Suppressor macrophage treated with lipopolysaccharide for 4 hours (primary cell): ENCODE measurements at places on chromosomes 5 and 9.

GRCh38 chr5:123455640-123456039, 32.4 kb upstream of the CEP120 start:
- peak; percentile 38 for DNase-seq

DNA sequence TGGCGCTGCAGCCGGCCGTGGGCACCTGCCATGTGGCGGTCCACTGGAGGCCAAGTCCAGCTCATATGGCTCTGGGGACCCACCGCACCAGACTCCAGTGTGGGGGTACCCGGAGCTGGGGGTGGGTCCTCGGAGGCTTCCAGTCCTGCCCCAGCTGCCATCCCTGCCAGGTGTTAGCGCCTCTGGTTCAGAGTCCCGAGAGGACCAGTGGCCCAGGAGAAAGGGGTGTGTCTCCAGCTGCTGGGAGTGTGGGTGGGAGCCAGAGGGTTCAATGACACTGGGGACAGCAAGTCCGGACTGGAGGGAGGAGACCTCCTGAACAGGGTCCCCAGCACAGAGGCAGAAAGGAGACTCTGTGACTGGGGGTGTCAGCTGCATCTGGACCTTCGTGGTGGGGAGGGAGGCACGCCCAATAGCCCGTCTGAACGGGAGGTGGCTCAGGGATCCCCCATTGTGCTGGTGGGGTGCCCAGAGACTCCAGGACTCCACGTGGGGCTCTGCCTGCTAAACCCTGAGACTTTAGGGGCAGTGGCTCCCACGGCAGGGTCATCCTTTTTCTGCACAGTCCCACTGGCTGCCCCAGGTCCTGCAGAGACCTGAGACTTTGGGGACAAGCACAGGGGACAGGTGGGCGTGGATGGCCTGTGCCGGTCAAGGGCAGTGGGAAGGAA, 2.4 kb upstream of the AHRR start:
- no peak for DNase-seq

- DNase-seq = peak; percentile 47
Observed at GRCh38 chr5:93583768-93584595, 960 bp downstream of the NR2F1 start.

DNA sequence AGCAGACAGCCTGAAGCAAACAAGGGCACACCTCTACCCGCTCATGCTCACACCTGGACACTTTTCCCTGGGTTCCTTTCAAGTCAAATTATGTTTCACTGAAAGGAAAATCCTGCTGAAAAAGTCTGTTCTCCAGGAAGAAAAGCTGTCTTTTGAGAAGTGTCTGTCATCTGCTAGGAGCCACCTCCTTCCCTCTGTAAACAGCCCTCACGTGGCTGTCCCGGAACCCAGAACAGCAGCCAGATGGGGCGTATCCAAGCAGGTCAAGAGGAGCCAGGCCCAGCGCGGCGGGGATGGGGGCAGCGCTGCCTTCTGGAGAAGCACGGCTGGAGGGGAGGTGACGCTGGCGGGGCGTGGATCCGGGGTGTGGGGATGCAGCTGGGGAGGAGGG, at the start of gene PNPLA7:
Gene PNPLA7 (minus strand): TSS at position 172 of the 391 bp plus-strand sequence. CDS start 205 bp downstream, outside the sequence.
- DNase-seq = peak; percentile 78

DNA sequence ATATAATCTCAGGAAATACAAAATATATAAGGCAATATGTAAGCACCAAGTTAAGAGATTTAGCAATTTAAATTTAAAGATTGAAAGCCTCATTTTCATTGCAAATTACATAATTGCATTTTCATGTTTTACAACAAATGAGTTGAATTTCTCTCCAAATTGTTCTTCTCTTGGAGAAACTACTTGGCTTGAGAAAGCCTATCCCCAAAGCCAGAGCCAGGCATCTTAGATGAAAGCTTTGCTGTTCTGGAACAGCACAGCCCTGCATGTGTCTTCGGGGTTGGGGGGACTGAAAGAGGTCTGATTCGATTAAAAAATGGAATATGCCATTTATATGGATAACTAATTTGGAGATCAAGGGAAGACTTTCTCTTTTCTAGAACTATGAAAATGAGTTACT, 212.0 kb downstream of the PARP8 start:
- DNase-seq = no peak

DNA sequence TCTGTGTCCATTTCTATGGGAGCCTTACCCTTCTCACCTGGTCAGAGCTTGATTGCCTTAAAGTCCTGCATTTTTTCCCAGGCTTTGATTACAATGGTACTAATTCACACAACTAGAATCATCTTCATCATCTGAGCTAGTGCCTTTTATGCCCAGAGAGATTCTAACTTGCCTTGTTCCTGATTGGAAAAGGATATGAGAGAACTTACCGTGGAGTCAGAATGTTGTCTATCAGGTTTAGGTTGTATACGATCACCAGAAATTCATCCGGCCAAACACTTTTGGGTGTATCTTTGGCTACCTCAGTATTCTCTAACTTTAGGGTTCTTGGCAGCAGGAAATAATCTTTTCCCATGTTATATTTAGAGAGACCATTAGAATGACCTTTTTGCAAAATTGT, 71.7 kb downstream of the AOPEP start:
- DNase-seq = no peak

- DNase-seq = no peak
Observed at GRCh38 chr9:15735083-15735857, 182.4 kb downstream of the CCDC171 start.
